Esophagus muscularis mucosa (tissue), 4 donors: ENCODE measurements at places on chromosomes 11 and 22.

- H3K27me3 ChIP-seq = no peaks in the 10 kb centered on the region
- H3K27ac ChIP-seq = peak overlapping the region; percentile 93
- H3K4me1 ChIP-seq = peaks cover 54% of the 10 kb centered on the region
- peak overlapping the region; percentile 64 for H3K4me3 ChIP-seq
- peaks cover 45% of the 10 kb centered on the region for H3K36me3 ChIP-seq
- no peak for DNase-seq
Observed at GRCh38 chr22:50524676-50525103, 708 bp downstream of the SCO2 start.

- no peak overlapping the region for H3K4me3 ChIP-seq
- H3K4me1 ChIP-seq = peaks cover 6% of the 10 kb centered on the region
- no peak for DNase-seq
- no peaks in the 10 kb centered on the region for H3K36me3 ChIP-seq
Observed at GRCh38 chr11:122779047-122779629, 59.2 kb upstream of the CRTAM start.

DNA sequence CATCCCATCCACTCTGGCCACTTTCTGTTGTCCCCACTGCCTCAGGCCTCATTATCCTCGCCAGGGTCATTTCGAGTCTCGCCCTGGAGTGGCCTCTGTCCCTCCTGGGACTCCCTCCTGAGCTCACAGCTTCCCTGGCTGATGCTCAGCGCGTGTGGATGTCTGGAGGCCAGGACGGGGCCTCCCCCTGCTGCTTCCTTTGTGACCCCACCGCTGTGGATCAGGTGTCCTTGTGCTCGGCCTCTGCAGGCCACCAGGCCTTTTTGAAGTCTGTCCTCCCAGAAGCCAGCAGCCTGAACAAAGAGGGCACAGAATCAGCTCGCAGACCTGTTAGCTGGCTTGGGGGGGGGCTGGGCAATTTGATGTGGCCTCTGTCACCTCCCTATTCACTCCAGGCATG lies 13.5 kb downstream of the CBX6 start:
- DNase-seq = no peak
- no peaks in the 10 kb centered on the region for H3K36me3 ChIP-seq
- H3K4me3 ChIP-seq = no peak overlapping the region

GRCh38 chr11:63534895-63535461 lies 1.6 kb upstream of the PLAAT4 start:
- no peak overlapping the region for H3K4me3 ChIP-seq
- no peak overlapping the region for H3K27ac ChIP-seq
- no peak for DNase-seq
- no peaks in the 10 kb centered on the region for H3K27me3 ChIP-seq
